ENCODE measurements at places on chromosomes 1 and 21.

DNA sequence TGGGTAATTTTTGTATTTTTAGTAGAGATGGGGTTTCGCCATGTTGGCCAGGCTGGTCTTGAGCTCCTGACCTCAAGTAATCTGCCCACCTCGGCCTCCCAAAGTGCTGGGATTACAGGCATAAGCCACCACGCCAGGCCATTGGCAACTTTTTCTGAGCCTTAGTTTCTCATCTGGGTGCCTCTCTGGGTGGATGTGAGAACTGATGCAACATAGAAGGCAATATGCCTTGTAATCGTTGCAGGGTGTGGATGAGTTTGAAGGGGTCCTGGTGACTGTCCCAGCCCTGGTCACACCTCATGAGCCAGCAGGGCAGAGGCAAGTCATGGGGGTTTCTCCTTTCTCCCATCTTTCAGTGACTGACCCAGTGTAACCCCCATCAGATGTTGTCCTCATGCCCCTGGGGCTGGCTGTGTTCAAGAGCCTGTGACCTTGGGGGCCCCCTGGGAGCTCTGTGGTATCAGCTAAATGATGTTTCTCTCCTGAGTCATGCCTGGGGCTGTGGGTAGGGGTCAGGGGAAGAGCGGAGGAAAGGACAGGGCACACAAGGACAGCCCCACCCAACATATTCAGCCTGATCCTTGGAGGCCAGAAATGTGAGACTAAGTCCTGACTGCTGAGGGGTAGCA is 3.6 kb downstream of the COL9A2 start:
- DNase-seq, result no peak

- no peak for DNase-seq
Observed at GRCh38 chr1:205701891-205702290, 21.6 kb upstream of the SLC45A3 start.

DNA sequence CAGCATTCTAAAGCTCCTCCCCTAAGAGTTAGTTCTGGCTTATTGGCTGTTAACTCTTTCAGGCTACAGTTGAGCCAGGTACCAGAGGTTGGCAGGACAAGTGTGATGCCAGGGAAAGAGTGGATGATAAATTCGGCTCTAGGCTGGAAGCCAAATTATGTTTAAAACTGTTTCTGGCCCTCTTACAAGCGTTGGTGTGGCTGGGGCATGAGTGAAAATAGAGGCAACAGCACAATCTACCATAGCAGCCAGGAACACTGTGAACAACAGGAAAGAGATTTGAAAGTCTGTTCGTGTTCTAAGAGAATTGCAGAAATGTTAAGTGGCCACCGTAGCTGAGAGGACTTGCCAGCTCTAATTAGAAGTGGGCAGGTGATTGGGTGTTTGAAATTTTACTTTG is 84.2 kb downstream of the CDC7 start:
- DNase-seq, result no peak

DNA sequence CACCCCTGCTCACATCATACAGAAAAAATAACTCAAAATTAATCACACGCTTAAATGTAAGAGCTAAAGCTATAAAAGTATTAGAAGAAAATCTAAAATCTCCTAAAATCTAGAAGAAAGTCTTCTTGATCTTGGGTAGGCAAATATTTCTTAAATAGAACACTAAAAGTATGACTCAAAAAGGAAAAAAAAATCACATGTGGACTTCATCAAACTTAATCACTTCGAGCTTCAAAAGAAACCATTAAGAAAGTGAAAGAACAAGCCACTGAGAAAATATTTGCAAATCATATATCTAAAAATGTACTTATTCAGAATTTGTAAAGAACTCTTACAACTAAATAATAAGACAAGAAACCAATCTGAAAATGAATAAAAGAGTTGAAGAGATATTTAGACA is 32.7 kb downstream of the LRRC52 start:
- DNase-seq, result no peak

GRCh38 chr1:17404034-17404684 is 32.2 kb downstream of the PADI6 start:
- no peak for DNase-seq

DNA sequence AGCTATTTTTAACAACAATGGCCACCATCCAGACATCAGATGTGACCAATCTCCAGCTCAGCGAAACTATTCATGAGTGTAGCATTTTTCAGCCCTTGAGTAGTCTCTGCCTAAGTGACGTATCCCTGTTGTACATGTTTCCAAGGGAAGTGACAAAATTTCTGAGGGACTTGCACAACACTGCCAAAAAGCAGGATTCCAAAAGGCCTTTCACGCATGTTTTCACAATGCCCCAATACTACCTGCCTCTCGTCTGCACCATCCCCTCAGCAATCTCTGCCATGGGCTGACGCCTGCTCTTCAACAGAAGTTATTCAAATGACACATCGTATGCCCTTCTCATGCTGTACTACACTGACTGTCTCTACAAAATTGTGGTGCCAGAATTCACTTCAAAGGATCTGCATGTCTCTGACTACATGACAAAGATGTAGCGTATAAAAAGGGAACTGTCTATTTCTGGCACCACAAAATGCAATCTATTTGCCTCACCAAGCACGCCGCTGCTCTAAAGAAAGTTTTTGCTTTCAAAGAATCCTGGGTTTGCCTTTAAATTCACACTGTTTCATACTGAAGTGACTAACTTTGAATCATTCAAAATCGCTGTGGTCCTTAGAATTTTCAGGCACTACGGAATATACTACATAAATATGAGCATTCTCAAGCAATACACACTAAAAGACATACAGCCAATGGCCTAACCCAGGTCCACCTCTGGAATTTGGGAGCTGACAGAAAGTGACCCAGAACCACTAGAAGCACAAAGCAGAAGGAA is 32.9 kb downstream of the JAK1 start:
- peak; percentile 16 for DNase-seq

DNA sequence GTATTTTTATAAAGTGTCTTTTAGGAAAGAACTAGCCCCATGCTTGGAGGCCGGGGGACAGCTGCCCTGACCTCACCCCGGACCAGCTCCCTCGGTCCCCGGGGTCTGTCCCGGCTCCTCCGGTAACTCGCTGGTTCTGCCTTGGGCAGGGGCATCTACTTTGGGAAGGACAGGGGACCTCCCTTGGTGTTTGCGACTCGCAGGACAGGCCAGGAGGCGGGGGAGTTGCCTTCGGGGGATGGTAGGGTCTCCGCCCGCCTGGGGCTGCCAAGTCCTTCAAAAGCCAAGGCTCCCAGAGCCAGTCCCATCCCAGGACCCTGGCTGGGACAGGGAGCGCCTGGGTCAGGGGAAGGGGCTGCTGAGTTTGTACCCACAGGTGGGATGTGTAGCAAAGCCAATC is 157.9 kb downstream of the PEX14 start:
- DNase-seq, result no peak

DNA sequence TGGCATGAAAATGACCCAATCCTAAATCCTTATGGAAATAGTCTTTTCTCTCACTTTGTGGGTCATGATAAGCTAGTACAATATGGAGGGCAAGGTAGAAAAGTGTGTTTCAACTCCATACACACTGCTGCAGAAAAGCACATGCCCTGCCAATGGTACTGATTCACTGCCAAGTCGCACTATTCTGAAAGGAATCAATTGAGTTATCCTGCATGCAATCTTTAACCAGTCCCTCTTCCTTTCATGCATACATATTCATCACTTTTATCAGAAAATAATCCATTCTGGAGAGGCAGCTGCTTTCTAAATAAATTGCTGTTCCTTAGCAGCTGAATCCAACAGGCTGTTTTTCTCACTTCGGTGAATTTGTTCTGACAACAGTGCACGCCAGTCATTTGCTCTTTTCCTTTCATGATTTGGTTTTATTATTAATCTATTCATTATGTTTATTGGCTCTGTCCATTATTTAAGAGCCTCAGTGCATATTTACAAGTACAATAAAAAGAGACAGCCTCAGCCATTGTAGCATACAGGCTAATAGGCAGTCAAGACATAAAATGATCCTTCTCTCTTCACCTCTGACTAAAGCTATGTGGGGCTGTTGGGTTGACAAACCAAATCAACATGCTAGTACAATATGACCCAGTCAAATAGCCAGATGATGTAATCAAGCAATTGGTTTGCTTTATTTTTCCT is 108.8 kb downstream of the CHD1L start:
- no peak for DNase-seq
